Spleen (tissue), 13 donors: ENCODE measurements at places on chromosomes 7 and 10. TPM values are rescaled to one million over a fixed set of nuclear protein-coding genes. Genes with fewer than 3 reads are reported as not detected.
A peak's percentile ranks its signal among the peaks of the same experiment; 100 is the strongest.

- no peaks in the 10 kb centered on the region for H3K36me3 ChIP-seq
- H3K4me1 ChIP-seq = no peaks in the 10 kb centered on the region
- no peak overlapping the region for H3K4me3 ChIP-seq
These were observed 124.2 kb upstream of the SEM1 start for GRCh38 chr7:96833676-96834453.

GRCh38 chr7:156461881-156462665, 178.5 kb upstream of the RNF32 start:
- H3K4me3 ChIP-seq = no peak overlapping the region
- H3K27me3 ChIP-seq = peaks cover 16% of the 10 kb centered on the region
- DNase-seq = no peak
- H3K4me1 ChIP-seq = no peaks in the 10 kb centered on the region
- no peaks in the 10 kb centered on the region for H3K36me3 ChIP-seq
- H3K27ac ChIP-seq = no peak overlapping the region

DNA sequence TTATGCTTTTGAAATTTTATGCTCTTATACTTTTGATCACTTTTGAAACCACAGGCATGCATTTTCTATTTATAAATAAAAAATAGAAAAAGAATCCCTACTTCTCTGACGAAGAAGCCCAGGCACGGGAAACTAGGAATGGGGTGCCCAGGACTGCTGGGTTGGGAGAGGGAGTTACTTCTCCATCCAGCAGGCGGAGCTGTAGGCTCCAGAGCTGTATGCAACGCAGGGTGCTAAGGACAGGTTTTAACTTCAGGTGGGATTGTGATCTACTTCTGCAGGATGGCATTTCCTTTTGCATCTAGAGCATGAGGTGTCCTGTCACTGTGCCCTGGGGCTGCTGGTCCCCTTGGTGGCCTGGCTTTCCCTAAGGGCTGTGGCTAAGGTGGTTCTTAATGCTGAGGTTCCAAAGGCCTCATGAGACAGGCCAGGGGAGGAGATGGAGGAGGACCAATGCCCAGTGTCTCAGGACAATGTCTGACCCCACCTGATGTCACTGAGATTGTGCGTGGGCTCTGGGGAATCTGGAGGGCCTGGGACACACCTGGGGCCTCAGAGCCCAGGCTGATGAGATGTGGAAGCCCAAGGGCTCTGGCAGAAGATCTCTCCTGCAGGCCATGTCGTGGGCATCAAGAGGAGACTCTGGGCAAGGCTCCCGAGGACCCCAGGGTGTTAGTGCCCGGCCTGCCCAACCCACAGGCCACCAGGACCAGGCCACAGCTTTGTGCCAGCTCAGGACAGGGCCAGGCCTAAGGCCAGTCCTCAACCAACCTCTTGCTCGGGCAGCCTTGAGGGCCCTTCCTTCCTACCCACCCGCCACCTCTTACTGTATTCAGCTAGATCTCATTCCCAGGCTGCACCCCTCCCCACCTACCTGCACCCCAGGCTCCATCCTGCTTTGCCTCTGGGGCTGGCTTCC, 507 bp downstream of the CCDC201 start:
- no peak overlapping the region for H3K27ac ChIP-seq
- no peak overlapping the region for H3K4me3 ChIP-seq
- H3K27me3 ChIP-seq = no peaks in the 10 kb centered on the region
- DNase-seq = no peak
- no peaks in the 10 kb centered on the region for H3K4me1 ChIP-seq

DNA sequence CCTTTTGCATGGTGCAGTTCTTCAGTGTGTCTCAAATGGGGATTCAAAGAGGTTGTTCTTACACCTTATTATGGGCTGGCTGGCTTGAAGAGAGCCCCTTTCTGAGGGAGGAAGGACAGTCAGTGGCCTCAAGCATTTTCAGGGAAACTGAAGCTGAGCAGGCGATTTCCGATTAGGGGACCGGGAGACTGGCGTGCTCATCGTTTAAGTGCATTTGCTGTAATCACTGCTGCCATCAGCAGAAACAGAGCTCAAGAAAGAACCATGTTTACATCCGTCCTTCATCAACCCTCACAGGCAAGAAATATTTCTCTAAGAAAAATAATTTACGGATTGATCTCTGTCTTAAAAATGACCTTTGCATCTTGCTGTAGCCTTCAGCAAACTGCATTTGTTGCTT, 32.2 kb downstream of the DNAJB6 start:
- H3K36me3 ChIP-seq = peaks cover 100% of the 10 kb centered on the region
- no peak overlapping the region for H3K4me3 ChIP-seq
- no peak overlapping the region for H3K27ac ChIP-seq
- peaks cover 13% of the 10 kb centered on the region for H3K4me1 ChIP-seq
- no peaks in the 10 kb centered on the region for H3K27me3 ChIP-seq
- DNase-seq = no peak

- peak overlapping the region; percentile 18 for H3K4me3 ChIP-seq
- peaks cover 42% of the 10 kb centered on the region for H3K4me1 ChIP-seq
- H3K27ac ChIP-seq = peak overlapping the region; percentile 3
- H3K27me3 ChIP-seq = no peaks in the 10 kb centered on the region
- no peak for DNase-seq
These were observed 1.7 kb downstream of the CREB3L2 start for GRCh38 chr7:138000081-138000701.

GRCh38 chr10:17029581-17030271, 99.9 kb downstream of the CUBN start:
- H3K4me1 ChIP-seq = peaks cover 45% of the 10 kb centered on the region
- H3K27me3 ChIP-seq = no peaks in the 10 kb centered on the region
- DNase-seq = peak; percentile 82
- H3K36me3 ChIP-seq = no peaks in the 10 kb centered on the region

DNA sequence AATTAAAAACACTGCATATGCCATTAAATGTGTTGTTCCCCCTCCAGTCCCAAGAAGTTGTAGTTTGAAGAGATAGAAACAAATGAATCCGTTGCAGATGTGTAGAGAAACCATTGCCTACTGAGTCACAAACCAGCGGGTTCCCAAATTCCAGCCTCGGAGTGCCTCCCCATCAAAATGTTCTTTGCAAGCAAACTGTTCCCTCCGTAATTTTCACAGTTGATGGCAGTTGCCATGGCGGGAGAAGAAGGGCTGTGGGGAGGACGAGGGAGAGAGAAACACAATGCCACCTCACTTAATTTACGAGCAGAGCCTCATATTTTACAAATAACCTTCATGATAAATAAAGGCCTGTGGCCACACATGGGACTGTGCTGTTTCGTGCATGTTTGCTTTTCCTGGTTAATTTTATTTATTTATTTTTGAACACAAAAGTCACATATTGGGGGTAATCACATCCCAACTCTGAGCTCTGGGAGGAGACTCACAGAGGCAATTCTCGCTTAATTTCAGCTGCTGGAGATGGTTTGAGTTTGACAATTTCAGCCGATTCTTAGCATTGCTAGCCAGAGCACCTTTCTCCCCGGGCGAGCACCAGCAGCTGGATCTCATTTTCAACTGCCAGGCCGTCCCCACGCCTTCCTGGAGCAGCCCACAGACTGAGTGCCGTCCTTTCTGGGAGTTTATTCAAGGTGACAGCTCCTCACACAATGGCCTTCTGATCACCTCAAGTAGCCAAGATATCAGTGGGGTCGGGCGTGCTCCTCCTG, 1084.2 kb downstream of the KCNMA1 start:
- H3K27me3 ChIP-seq = no peaks in the 10 kb centered on the region
- no peaks in the 10 kb centered on the region for H3K4me1 ChIP-seq
- no peaks in the 10 kb centered on the region for H3K36me3 ChIP-seq
- DNase-seq = no peak
- no peak overlapping the region for H3K4me3 ChIP-seq
- H3K27ac ChIP-seq = no peak overlapping the region

- H3K36me3 ChIP-seq = peaks cover 73% of the 10 kb centered on the region
- H3K27me3 ChIP-seq = no peaks in the 10 kb centered on the region
- no peak overlapping the region for H3K27ac ChIP-seq
- peaks cover 27% of the 10 kb centered on the region for H3K4me1 ChIP-seq
These were observed 13.2 kb downstream of the TMEM243 start for GRCh38 chr7:87206361-87206760.

- H3K4me3 ChIP-seq = no peak overlapping the region
- no peak overlapping the region for H3K27ac ChIP-seq
- H3K36me3 ChIP-seq = no peaks in the 10 kb centered on the region
- no peak for DNase-seq
These were observed 578.2 kb downstream of the PARD3 start for GRCh38 chr10:34236931-34237330.

DNA sequence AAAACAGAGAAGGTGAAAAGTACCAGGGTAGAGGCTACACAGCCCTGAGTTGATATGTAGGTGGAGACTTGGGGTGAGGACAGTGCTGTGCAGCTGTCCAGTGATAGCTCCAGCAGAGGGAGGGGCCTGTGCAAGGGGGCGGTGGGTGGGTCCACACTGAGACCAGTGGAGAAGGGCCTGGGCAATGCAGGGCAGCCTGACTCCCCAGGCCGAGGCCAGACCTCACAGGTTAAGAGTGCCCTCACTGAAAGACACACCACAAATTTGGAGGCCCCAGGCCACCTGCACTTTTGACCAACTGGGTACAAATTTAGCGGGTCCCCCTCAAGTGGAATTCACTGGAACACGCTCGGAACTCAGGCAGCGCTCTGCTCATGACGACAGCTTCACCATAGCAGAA, 6.7 kb upstream of the RASGEF1A start:
- peak; percentile 58 for DNase-seq
- no peak overlapping the region for H3K4me3 ChIP-seq
- no peak overlapping the region for H3K27ac ChIP-seq

DNA sequence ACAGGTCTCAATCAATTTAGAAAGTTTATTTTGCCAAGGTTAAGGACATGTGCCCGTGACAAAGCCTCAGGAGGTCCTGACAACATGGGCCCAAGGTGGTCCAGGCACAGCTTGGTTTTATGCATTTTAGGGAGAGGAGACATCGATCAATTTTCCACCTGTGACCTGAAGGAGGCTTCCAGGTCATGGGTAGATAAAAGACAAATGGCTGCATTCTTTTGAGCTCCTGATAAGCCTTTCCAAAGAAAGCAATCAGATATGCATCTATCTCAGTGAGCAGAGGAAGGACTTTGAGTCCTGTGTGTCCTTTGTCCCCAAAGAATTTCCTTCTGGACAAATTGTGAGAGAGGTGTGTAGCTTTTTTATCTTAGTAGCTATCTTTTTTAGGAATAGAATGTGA, 15.8 kb downstream of the LRRC72 start:
- H3K27me3 ChIP-seq = no peaks in the 10 kb centered on the region
- no peaks in the 10 kb centered on the region for H3K4me1 ChIP-seq
- H3K27ac ChIP-seq = no peak overlapping the region
- DNase-seq = no peak
- H3K36me3 ChIP-seq = no peaks in the 10 kb centered on the region

- H3K27ac ChIP-seq = no peak overlapping the region
- no peak overlapping the region for H3K4me3 ChIP-seq
- H3K4me1 ChIP-seq = peaks cover 25% of the 10 kb centered on the region
- no peak for DNase-seq
These were observed 22.1 kb upstream of the GLCCI1 start for GRCh38 chr7:7946486-7946885.

GRCh38 chr10:30553018-30553625, 76.4 kb downstream of the LYZL2 start:
- H3K27me3 ChIP-seq = no peaks in the 10 kb centered on the region
- no peaks in the 10 kb centered on the region for H3K4me1 ChIP-seq
- H3K27ac ChIP-seq = peak overlapping the region; percentile 87

- H3K36me3 ChIP-seq = no peaks in the 10 kb centered on the region
- no peak overlapping the region for H3K4me3 ChIP-seq
- H3K27ac ChIP-seq = no peak overlapping the region
- no peaks in the 10 kb centered on the region for H3K27me3 ChIP-seq
- no peaks in the 10 kb centered on the region for H3K4me1 ChIP-seq
These were observed 938.4 kb downstream of the SORCS1 start for GRCh38 chr10:106226142-106226541.

GRCh38 chr10:43222210-43222720, 44.6 kb downstream of the RASGEF1A start:
- no peaks in the 10 kb centered on the region for H3K27me3 ChIP-seq

DNA sequence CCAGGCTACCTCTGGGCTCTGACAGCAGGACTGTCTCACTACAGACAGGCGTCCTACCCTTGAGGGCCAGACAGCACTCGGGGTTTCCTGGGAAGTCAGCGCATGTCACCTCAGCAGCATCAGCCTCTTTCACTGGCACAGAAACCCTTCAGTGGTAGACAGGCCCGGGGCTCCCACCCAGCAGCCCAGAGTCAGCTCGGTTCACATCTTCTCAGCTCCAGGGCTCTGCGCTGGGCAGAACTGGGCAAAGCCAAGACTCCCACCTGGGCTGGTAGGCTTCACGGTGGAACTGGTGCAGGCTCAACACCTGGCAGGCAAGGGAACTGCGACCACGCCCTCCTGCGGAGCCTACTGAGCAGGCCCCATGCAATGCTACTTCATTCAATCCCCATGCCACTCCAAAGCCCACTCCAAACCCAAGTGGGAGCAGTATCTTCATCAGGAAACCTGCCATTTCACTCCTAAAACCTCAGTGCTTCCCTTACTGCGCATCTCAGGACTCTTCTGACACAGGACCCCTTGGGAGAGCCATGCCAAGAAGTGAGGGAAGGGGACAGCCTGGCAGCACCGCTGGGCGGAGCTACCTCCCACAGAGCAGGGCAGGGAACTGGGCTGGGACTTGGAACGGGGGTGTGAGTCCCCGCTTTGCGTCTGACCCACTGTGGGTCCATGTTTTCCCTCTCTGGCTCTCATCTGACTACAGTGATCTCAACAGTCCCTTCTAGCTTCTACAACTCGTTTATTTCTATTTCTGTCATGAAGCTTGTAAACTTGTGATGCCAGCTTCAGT, 60.4 kb downstream of the SCRN1 start:
- H3K4me3 ChIP-seq = no peak overlapping the region
- H3K27me3 ChIP-seq = no peaks in the 10 kb centered on the region

- no peak overlapping the region for H3K4me3 ChIP-seq
- no peaks in the 10 kb centered on the region for H3K27me3 ChIP-seq
- H3K36me3 ChIP-seq = no peaks in the 10 kb centered on the region
- no peak overlapping the region for H3K27ac ChIP-seq
These were observed 155.8 kb downstream of the MALRD1 start for GRCh38 chr10:19204246-19204917.

DNA sequence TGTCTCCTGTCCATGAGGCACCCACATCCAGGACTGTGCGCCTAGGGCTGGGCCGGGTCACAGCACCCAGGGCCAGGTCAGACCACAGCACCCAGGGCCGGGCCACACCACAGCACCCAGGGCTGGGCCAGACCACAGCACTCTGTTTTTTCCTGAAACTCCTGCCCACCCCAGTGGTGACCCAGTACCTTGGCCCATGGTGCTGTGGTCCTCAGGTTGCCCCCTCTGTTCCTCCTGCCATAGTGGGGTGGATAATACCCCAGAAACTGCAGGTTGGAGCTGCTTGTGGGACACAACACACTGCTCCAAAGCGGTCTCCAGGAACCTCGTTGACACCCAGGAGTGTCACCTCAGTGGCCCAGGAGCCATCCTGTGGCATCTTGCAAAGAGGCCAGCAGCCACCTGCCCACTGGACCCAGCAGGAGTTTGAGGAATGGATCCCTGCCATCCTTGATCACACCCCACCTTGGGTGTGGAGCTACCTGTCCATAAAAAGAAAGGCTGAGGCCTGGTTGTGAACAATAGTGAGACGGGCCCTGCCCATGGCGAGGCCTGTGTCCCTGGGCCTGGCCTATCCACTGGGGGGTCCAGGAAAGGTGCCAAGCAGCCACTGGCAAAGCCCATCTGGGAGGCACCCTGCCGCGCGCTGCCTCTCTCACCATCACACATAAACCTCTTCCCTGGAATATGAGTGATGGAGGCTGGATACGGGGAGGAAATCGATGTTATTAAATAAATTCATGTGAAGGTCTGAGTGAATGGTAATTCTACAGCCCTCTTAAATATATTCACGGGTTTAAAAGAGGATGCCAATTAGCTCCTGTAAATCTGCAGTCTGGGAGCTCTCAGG, 89.0 kb downstream of the NKX6-2 start:
- H3K4me3 ChIP-seq = no peak overlapping the region
- peaks cover 33% of the 10 kb centered on the region for H3K4me1 ChIP-seq
- peak; percentile 71 for DNase-seq
- H3K27me3 ChIP-seq = no peaks in the 10 kb centered on the region

Gene SLC39A12
- 0.09 TPM for polyA plus RNA-seq

Gene UPK3B
- 1.9 TPM for polyA plus RNA-seq

Gene PAPSS2
- 6.3 TPM for polyA plus RNA-seq
